ENCODE measurements at places on chromosomes 1 and 21.

DNA sequence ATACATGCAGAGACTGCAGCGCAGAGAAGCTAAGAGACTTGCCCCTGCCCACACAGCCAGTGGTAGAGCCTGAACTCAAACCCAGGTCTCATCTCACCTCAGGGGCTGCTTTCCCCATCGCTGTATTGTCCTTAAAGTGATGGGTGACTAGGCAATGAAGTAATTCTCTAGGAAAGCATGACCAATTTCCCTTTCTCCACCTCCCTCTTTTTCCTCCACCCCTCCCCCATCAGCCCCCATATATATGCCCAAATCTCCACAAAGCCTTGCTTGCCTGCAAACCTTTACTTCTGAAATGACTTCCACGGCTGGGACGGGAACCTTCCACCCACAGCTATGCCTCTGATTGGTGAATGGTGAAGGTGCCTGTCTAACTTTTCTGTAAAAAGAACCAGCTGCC is at the start of gene IL24:
Gene IL24, plus strand, starts transcription at position 269 of the 400 bp plus-strand sequence. CDS start 390 bp downstream, outside the sequence.
- DNase-seq = no peak

DNA sequence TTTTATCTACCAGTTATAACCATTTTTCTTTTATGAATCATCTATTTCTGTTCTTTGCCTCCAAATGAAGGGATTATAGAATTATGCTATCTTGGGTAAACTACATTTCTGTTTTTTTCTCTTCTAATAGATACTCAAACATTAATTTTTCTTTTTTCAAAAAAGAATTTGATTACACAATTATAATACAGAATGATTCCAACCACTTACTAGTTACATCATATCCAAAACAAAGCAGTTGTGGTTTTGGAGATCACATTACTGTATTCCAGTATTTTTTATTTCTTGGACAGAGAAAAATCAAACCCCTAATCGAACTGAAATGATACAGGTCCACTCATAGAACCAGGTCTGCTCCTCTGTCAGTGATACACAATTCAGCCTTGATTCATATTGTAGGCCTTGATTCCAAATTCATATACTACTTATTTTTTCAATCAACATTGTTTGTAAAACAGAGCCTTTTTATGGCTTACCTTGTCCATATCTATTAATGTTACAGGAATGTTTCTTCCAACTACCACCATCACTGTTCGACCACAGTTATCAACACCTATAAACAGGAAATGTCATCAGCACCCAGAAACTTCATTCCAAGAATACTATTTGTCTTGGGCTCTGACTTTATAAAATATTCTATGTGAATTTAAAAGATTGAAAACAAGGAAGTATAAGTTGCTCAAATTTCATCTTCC is 43.2 kb downstream of the GDAP2 start:
- DNase-seq = no peak

DNA sequence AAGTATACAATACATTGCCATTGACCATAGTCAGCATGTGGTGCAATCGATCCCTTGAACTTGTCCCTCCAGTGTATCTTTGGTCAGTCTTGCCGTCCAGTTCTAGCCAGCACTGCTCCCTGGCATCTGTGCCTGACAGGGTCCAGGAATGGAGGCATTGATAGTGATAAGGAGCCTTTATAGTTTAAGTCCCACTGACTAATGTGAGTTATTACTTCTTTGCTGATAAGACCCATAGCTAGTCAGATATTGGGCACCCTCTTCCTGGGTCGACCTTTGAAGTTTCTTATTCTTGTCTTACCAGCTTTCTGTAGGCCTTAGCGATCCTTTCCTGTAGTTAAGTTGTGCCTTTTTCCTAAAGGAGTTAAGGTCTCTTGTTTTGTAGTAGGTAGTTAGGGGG is 13.0 kb downstream of the UCK2 start:
- DNase-seq = no peak

DNA sequence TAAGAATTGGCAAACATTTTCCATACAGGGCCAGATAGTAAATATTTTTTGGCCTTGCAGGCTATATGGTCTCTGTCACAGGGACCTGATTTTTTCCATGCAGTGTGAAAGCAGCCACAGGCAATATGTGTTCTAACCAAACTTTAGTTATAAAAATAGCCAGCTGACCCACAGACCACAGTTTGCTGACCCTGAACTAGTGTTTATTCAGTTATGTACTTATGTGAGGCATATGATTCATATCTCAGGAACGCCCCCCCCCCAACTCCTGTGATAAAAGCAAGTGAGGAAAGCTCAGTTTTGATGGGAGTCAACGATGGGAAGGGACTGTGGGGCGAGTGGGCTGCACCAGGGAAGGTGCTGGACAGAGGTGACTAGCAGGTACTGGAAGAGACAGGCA is 80.1 kb downstream of the HMGB4 start:
- no peak for DNase-seq

DNA sequence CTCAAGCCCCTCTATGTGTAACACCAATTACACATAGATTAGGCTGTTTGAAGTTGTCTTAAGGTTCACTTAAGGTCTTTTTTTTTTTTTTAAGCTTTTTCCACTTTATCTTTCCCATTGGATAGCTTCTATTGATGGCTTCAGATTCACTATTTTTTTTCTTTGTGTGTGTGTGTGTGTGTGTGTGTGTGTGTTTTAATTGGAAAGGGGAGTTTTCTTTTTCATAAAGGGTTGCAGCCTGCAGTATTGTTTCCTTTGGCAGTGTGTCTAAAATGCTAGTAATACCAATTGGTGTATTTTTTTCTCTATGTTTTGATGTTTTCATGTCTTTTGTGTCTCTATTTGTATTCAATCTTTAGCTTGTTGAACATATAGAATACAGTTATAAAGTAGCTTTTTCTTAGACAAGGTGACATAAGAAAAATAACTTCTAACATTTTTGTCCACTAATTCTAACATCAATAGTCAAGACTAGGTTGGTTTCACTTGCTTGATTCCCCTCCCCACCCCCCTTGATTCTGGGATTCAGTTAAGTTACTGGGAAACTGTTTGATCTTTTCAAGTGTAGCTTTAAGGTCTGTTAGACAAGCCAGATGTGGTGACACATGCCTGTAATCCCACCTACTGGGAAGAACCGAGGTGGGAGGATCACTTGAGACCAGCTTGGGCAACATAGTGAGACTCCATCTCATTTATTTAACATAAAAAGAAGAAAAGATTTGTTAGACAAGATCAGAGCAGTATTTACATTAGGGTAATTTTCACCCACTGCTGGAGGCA is 21.4 kb downstream of the PRRC2C start:
- no peak for DNase-seq

DNA sequence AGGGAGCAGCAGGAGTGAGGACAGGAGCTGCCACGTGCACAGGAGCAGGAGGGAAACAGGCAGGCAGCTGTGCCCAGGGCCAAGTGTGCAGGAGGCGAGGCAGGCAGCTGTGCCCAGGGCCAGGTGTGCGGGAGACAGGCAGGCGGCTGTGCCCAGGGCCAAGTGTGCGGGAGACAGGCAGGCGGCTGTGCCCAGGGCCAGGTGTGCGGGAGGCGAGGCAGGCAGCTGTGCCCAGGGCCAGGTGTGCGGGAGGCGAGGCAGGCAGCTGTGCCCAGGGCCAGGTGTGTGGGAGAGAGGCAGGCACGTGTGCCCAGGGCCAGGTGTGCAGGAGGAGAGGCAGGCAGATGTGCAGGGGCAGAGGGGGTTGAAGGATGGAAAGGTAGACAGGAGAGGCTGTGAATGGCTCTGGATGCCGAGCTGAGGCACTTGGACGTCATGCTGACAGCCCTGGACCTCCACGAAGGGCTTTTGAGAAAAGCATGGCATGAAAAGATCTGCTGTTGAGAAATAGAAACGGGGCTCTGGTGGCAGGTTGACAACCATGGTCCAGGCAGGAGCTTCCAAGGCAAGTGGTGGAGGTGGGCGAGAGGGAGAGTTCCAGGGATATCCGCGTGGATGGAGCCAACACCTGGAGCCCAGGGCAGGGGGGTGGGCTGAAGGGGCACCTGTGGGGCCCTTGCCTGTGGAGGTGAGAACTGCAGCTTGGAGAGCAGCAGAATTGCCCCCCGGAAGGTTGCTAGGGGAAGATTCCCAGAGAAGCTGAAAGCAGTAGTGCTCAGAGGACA is 19.1 kb upstream of the NPHP4 start:
- DNase-seq = no peak

- DNase-seq = no peak
Measured at GRCh38 chr1:58031416-58031815, 515.1 kb downstream of the OMA1 start.

- no peak for DNase-seq
Measured at GRCh38 chr1:17805869-17806684, 50.9 kb downstream of the ACTL8 start.

DNA sequence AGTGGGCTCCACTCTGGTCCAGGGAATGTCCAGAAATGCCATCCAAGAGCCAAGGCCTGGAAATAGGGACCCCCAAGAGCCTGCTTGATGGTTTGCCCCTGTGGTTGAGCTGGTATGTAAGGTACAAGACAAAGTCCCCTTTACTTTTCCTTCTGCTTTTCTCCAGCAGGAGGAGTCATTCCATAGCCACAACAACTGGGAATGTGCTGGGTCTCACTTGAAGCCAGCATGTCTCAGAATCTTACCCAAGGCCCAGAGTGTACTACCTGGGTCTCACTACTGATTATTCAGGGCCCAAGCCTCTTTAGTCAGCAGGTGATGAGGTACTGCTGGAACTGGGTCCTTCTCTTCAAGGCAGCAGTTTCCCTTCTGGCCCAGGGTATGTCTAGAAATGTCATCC is 62.1 kb upstream of the CD55 start:
- no peak for DNase-seq

GRCh38 chr1:64098846-64099582 is 104.4 kb upstream of the UBE2U start:
- DNase-seq = no peak

GRCh38 chr1:41340655-41341364 is 20.4 kb upstream of the FOXO6 start:
- no peak for DNase-seq

- no peak for DNase-seq
Measured at GRCh38 chr21:15329191-15329590, 264.4 kb upstream of the NRIP1 start.

DNA sequence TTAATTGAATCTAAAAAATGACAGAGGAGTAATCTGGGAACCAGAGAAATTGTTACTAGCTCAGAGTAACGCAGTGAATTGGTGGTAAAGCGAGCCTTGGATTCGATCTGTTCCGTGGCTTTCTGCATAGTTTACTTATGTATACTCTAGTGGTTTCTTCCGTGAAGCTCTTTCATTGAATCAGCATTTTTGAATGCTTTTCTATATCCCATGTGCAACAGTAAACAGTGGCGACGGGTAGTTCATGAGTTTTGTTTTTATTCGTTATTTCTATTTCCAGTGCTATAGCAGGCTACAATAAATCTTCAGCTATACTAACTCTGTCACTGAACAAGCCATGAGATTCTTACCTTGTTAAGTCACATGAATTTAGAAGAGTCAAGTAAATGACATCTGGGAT is 14.5 kb upstream of the MAP3K7CL start:
- no peak for DNase-seq

- DNase-seq = no peak
Measured at GRCh38 chr1:200628223-200628881, 7.8 kb upstream of the KIF14 start.

- peak; percentile 50 for DNase-seq
Measured at GRCh38 chr1:91744953-91745639, 140.9 kb downstream of the TGFBR3 start.

DNA sequence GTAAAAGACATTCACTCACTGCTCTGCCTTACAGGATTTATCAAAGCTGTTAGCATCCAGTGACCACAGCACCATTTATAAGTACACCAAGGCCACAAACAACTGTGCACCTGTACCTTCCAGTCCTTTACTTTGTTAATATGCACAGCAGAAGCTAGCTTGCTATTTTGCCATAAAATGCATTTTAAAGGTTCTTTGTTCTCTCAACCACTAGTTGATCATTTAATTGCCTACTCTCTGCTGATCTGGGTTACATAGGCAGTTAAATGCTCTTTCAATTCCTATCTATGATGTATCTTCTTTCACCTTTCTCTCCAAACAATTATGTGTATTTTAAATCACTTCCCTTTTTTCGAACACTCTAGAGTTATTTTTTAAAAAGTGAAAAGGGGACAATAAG is 126.4 kb downstream of the SIPA1L2 start:
- no peak for DNase-seq

- no peak for DNase-seq
Measured at GRCh38 chr1:53890522-53890941, 935 bp upstream of the YIPF1 start.

DNA sequence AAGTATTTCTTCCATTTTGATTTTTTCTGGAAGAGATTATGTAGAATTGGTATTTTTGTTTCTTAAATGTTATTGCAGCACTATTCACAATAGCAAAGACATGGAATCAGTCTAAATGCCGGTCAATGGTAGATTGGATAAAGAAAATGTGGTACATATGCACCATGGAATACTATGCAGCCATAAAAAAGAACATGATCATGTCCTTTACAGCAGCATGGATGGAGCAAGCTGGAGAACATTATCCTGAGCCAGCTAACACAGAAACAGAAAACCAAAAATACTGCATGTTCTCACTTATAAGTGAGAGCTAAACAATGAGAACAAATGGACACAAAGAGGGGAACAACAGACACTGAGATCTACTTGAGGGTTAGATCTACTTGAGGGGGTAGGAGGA is 5.4 kb downstream of the FGGY start:
- DNase-seq = no peak

DNA sequence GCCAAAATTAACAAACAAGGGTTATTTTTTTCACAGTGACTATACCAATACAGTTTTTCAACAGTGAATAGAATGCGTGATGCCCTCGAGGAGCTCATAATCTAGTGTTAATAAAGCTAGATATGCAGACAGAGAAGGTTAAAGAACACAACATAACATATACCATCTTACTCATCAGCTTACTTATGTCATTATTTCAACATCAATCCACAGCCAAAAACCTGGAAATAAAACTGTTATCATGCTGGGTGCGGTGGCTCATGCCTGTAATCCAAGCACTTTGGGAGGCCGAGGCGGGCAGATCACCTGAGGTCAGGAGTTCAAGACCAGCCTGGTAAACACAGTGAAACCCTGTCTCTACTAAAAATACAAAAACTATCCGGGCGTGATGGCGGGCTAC is 6.1 kb downstream of the STX6 start:
- no peak for DNase-seq

GRCh38 chr1:154888757-154889156 is 18.7 kb upstream of the KCNN3 start:
- DNase-seq = no peak

DNA sequence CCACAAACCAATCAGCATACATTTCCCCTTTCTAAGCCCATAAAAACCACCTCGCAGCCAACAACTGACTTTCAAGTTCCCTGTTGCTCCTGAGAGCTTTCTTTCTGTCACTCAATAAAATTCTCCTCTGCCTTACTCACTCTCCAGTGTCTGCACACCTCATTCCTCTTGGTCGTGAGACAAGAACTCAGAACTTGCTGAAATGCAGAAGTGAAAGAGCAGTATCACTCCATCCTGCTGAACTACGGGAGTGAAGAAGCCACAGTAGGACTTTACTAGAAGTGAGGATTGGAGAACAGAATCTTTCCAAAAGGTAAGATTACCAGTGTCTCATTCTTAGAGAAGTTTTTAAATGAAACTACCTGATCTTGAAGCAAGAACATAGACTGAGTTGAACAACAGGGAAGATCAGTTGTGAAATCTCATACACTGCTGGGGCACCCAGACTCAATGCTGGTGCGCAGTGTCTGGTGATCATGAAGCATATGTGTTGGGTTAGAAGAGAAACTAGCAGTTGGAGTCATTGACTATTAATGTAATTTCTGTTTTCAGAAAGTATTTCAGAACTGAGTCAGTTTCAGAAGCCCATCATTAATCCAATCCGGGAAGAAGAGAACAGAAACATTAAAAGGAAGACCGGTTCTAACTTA is 726.9 kb upstream of the TMPRSS15 start:
- no peak for DNase-seq
